ENCODE measurements at places on chromosomes 11 and 22. TPM values are rescaled to one million over a fixed set of nuclear protein-coding genes. Genes with fewer than 3 reads are reported as not detected.
A peak's percentile ranks its signal among the peaks of the same experiment; 100 is the strongest.

- no peak for DNase-seq
Observed at GRCh38 chr11:26572770-26573402, 823 bp upstream of the MUC15 start.

DNA sequence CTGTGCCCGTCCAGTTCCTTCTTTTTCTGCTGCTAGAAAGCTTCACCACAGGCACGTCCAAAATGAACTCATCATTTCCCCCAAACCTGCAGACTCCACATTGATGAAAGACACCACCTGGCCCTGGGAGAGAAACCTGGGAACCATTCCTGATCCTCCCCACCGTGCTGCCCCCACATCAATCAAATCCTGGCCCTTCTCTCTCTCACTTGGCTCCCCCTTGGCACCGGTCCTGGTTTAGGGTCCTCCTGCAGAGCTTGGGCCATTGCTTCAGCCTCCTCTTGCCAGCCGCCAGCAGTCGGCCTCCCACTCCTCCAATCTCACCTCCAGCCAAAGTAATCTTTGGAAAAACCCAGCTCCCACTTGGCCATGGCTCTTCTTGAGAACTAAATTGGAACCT, 38.5 kb downstream of the RIBC2 start:
- DNase-seq, result no peak

DNA sequence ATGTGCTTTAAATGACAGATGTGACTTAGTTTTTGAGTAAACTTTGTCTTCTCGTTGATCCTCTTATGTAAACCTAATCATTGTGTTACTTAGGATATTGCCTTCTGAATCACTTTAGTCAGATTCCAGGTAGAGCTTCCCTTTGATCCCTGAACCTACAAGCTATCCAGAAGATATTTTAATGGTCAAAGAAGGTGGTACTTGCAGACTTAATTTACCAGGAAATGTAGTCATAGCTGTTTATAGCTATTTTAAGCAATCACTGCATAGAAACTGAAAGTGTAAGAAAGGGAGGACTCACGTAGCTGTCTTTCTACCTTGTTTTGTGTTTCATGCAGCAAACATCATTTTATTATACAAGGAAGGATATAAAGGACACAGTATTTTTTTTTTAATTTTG, 189.5 kb downstream of the DDX10 start:
- DNase-seq, result no peak

DNA sequence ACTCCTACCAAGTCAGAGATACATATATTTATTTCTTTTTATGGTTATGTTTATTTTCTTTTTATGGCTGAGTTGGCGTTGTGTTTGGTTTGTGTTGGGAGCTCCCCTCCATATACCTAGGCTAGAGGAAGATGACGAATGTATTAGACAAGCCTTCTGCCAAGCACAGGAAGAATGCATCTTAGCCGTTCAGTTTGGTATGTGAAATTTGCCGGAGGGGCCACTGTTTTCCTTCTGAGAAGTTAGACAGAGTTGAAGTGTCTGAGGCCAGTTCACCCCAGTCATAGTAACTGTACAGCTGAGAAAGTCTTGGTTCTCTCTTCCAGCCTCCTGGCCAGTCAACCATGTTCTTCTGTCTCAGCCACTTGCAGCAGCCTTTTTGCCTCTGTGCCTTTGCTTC, 29.8 kb downstream of the TEAD1 start:
- peak; percentile 43 for DNase-seq

- peak; percentile 51 for DNase-seq
Observed at GRCh38 chr11:131688048-131688693, 317.8 kb downstream of the NTM start.

DNA sequence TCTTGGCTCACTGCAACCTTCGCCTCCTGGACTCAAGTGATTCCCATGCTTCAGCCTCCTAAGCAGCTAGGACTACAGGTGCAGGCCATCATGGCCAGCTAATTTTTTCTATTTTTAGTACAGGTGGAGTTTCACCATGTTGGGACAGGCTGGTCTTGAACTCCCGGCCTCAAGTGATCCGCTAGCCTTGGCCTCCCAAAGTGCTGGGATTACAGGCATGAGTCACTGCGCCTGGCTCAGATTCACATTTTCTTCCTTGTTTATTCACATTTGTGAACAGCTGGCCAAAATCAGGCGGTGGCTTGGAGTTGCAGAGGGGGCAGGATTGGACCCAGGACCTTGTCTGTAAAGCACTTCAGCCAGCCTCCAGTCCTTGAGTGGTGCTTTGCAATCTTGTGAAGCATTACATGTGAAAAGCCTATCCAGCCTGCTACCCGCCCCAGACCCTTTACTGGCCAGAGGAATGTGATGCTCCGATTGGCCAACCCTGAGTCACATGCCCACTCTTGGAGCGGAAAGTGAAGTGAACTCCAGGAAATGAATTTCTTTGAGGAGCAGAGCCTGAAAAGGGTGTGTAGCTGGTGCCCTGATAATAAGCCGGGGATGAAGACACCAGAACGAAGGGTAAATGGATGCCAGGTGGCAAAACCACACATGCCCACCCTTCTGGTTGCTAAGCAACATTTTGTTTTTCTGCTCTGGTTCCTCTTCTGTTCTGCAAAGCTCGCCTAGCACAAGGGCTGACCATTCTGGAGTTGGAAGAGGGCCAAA, 62.6 kb upstream of the PTPRJ start:
- DNase-seq, result no peak

DNA sequence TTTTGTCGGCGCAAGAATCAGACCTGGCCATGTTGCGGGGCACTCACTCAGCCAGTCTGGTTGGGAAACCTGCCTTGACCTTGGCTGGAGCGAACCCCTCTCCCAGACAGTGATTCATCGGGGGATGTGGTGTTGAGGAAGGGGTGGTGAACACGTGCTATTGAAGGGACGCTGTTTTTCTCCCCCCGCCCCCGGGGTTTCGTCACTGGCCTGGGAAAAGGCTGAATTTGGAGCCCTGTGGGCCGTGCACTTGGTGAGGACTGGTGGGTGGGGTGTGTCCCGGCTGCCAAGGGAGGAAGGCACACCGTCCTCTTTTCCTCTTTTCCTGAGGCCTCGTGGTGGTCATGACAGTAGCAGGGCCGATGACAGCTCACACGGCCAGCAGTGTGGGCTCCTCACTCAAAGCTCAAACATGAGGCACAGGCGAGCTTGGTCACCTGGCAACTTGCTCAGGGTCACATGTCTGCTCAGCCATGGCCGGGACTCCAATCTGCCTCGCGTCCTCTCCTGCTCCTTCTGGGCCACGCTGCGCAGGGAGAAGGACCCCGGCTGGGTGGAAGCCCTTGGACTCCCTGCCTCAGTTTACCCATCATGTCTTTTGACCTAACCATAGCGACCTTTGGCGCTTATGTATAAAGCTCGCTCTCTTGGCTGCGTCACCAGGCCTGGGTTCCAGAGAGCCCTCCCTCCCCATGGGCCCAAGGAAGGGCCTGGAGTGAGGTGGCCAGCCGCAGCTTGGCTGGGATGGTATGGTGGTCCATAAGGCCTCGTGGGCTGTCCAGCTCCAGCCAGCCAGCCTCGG, 49.4 kb downstream of the SMIM38 start:
- DNase-seq, result no peak

- DNase-seq, result no peak
Observed at GRCh38 chr11:127230392-127230791, 229.8 kb upstream of the KIRREL3 start.

DNA sequence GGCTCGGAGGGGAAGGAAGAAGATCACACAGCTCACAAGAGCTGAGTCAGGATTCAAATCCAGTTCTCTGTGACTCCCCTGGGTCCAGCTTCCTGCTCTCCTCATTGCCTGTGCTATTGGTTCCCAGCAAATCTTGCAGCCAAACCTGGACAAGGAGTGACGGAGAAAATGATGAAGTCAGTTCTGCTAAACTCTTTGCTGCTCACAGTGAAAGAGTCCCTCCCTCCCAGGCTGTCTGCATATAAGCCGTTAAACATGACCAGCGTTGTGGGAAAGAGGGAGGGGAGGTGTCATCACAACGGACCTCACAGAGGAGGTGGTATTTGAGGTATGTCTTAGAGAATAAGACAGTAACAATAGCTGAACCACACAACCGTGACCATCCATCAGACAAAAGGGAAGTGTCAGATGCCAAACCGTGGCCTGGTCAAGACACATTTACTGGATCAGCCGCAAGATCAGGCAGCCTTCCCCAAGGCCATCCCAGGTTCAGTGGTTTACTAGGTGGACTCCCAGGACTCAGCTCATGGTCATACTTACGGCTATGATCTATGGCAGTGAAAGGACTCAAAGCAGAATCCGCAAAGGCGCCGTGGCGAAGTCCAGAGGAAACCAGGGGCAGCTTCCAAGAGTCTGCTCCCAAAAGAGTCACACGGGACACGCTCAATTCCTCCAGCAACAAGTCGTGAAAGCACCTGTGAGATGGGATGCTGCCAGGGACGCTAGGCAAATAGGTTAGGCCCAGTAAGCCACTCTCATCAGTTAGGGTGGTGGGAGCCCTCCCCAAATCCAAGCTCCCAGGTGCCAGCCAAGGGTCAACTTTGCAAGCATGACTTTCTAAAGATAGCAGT, 2.8 kb upstream of the CYTH4 start:
- no peak for DNase-seq

DNA sequence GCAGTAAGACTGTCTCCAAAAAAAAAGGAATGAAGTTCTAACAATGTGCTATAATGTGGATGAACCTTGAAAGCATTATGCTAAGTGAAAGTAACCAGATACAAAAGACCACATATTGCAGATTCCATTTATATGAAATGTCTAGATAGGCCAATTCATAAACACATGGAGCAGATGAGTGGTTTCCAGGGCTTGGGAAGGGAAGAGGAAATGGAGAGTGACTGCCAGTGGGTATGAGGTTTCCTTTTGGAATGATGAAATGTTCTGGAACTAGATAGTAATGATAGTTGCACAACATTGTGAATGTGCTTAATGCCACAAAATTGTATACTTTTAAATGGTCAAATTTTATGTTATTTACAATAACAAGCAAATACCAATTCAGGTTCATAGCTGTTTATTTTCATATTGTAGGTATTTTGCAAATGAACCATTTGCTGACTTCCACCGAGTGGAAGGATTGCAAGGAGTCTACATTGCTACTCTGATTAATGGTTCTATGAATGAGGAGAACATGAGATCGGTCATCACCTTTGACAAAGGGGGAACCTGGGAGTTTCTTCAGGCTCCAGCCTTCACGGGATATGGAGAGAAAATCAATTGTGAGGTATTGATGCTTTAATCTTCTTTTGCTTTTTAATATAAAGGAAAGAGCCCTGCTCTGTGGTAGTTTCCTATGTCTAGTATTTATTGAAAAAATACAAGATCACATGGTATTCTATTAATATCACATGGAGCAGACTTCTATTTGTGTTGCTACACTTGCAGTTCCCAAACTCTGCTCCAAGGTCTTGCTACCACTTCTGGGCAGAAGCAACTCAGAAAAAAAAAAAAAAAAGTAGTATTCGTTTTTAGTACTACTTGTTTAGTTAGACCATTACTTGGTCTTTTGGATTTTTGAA, 67.7 kb upstream of the SORL1-AS1 start:
- DNase-seq, result no peak

- DNase-seq, result no peak
Observed at GRCh38 chr11:27011560-27012233, 17.8 kb downstream of the FIBIN start.

- no peak for DNase-seq
Observed at GRCh38 chr11:99184146-99184545, 163.4 kb downstream of the CNTN5 start.

GRCh38 chr22:32584650-32585049, 110.0 kb downstream of the FBXO7 start:
- peak; percentile 78 for DNase-seq

GRCh38 chr22:38347944-38348750, 30.9 kb upstream of the CSNK1E start:
- DNase-seq, result no peak

- DNase-seq, result no peak
Observed at GRCh38 chr11:116986521-116987105, 111.6 kb downstream of the SIK3 start.

GRCh38 chr11:63629426-63629825, 15.2 kb upstream of the PLAAT3 start:
- no peak for DNase-seq

The PARVA gene
- 12.9 TPM for total RNA-seq

The CRYAB gene
- total RNA-seq, result 9.9 TPM

The C22orf42 gene
- not detected for total RNA-seq

The SCARF2 gene
- total RNA-seq, result 15.3 TPM

The TSSK2 gene
- total RNA-seq, result not detected

The DEUP1 gene
- total RNA-seq, result not detected

The ZFPL1 gene
- 23.8 TPM for total RNA-seq

The SVIP gene
- 37.3 TPM for total RNA-seq

All from SK-MEL-5 (cell line).